ENCODE measurements at places on chromosomes 2 and 18.

DNA sequence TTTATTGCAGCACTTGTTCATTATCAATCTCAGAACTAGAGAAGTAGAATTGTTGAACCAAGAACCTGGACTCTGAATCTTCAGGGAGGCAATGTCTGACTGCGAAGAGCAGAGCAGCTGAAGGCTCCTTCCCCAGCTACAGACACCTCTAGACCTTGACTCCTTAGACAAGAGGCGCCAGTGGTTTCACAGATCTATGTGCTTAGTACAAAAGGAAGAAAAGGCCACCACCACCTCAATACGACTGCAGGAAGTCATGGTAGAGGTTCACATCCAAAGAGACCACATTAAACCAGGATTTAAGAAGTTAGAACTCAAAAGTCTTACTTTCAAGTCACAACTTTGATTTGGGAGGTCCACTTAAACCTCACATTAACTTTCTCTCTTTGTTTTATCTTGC, 158.1 kb upstream of the VRK2 start:
- no peak for DNase-seq

- DNase-seq = no peak
These were observed 14.6 kb downstream of the EML4 start for GRCh38 chr2:42183775-42184174.

- no peak for DNase-seq
These were observed 2.9 kb downstream of the OTOF start for GRCh38 chr2:26475037-26475436.

- DNase-seq = no peak
These were observed 16.3 kb upstream of the EPHA4 start for GRCh38 chr2:221588306-221588985.
